SK-N-SH (cell line): ENCODE measurements at places on chromosomes 13 and 19. TPM values are rescaled to one million over a fixed set of nuclear protein-coding genes. Genes with fewer than 3 reads are reported as not detected.

DNA sequence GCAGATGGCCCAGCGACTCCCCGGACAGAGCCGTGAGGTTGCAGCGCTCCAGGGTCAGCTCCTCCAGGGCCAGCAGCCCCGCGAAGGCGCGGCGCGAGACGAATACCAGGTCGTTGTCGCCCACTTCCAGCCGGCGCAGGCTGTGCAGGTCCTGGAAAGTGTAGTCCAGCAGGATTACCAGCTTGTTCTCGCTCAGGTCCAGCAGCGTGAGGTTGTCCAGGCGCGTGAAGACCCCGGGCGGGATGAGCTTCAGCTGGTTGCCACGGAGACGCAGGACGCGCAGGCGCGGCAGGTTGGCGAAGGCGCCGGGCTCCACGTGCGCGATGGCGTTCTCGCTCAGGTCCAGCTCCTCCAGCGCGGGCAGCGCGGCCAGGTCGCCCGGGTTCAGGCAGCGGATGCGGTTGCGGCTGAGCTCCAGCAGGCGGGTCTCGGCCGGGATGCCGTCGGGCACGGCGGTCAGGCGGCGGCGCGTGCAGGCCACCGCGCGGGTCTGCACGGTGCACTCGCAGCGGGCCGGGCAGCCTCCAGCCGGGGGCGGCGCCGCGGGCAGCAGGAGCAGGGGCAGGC, 9.3 kb upstream of the PEAK3 start:
- no peak overlapping the region for H3K27ac ChIP-seq
- no peaks in the 10 kb centered on the region for H3K36me3 ChIP-seq
- peak overlapping the region; percentile 12; the same call in 1 of the 2 replicates for H3K4me3 ChIP-seq

DNA sequence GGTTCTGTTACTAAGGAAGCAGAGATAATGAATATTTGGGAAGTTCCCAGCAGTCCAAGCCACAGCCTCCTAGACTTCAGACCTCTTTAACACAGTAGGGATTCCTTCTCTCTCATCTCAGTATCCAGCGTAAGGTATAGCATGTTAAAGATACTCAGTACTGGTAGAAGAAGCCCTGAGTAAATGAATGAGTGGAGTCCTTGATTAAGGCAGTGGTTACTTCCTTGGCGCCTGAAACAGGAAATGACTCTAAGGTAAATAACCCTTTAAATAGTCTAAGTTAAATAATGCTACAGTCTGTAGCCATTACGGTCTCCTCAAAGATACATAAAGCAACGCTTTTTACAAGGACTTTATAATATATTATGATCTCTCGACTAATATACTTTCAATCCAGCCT, 650.8 kb upstream of the MIR17HG start:
- no peaks in the 10 kb centered on the region for H3K36me3 ChIP-seq
- no peaks in the 10 kb centered on the region for H3K27me3 ChIP-seq
- H3K4me1 ChIP-seq = no peaks in the 10 kb centered on the region; the same call in 1 of the 2 replicates
- H3K27ac ChIP-seq = no peak overlapping the region

Gene VSTM1
- 0.10 and 0.24 TPM in 2 replicates for polyA plus RNA-seq

Gene DPF1
- 4.3 and 4.8 TPM in 2 replicates for polyA plus RNA-seq

Gene LGALS4
- polyA plus RNA-seq = 0.21 and 0.58 TPM in 2 replicates
